GM04503 (cell line): ENCODE measurements at places on chromosomes 13 and 19.

DNA sequence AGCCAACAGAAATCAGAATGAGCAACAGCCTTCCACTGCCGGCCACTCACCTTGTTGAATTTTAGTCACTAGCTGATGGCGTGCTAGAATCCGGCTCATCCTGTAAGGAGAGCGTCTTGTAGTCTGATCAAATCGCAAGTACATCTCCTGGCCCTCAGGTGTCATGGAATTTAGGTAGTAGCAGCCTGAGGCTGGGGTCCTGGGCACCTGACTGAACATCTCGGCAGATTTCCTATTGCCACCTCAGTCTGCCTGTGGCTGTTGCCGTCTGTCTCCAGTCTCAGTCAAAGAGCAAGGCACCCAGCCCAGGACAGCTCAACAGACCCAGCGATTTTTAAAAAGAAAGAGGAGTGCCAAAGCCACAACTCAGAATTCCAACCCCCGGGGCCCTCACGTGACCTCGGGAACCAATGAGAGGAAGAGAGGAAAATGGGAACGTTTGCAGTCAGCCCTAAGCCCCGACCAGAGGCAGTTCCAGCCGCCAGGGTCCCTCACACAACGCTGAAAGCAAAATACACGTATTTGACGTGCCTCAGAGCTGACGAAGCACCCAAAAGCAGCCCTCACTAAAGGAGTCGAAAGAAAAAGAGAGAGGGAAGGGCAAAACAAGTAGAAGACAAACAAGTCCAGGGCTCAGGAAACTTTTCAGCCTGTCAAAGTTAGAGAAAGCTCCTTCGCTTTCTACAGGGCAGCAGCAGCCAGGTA, at the start of gene STARD13:
TSS of gene STARD13 (minus strand) at position 336 of the 705 bp plus-strand sequence. CDS start at position 219, 117 bp downstream.
- DNase-seq = peak; percentile 95

DNA sequence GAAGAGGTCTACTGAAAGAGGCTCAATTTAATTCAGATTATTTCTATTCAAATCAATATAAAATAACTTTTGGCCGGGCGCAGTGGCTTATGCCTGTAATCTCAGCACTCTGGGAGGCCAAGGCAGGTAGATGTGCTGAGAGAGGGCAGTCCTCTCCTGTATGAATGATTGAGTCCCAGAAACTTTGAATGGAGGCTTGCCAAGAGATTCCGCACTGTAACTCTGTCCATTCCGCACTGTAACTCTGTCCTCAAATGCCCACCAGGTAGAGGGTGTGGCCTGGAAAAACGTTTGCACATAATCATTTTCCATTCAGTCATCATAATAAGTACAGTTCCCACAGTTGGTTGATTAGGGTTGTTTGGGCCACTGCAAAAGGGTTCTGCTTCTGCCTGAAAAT, 274.7 kb upstream of the SOX21 start:
- no peak for DNase-seq

- no peak for DNase-seq
Observed at GRCh38 chr13:22735011-22735995, 445.5 kb upstream of the SGCG start.

DNA sequence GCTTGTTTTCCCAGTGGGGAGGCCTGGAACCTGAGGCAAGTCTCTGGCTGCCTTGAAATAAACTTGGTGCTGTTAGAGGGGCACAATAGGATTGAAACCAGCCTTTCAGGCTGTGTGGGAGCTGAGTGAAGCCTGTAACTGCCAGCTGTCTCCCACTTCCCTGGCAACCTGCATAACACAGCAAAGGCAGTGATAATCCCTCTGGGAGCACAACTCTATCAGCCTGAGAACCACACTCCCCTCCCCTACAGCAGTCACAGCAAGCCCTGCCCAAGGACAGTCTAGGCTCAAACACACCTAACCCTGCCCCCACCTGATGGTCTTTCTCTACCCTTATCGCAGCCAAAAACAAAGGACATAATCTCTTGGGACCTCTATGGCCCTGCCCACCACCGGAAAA, 683.8 kb upstream of the ATXN8OS start:
- DNase-seq = no peak

GRCh38 chr19:35557539-35558399, 5.7 kb downstream of the ATP4A start:
- DNase-seq = no peak

DNA sequence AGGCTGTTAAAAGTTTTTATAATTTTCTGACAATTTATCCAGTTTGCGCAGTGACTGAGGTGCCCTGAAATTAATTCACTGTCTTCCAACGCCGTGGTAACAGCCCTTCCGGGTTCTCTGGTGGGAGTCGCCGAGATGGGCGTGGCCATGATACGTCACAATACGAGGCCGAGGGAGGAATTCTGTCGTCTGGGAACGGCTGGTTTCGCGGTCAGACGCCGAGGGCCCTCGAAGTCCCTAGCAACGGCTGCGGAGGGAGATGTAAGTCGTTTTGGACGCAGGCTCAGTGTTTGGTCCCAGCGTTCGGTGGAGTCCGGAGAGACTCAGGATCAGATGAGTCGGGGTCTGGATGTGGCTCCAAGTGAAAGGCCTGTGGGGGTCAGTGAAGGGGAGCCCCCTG, 21.7 kb downstream of the ZNF613 start:
- no peak for DNase-seq

DNA sequence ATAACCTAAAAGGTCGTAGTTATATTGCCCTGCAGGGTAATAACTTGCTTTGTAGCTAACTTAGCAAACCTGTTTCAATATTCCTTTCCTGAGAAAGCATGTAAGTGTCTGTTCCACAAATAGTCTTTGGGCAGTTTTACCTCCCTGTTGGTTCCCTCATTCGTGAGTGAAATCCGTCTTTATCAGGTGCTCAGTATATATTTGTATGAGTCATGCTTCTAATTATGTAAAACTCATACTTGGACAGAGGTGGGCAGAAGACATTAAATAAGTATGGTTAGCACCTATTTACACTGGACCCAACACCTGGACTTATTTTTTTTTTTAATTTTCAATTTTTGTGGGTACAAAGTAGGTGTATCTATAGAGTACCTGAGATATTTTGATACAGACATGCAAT, 44.9 kb upstream of the MEDAG start:
- no peak for DNase-seq

- DNase-seq = no peak
Observed at GRCh38 chr13:29498426-29499040, 97.0 kb downstream of the SLC7A1 start.

GRCh38 chr13:72462166-72462565, 265.3 kb downstream of the MZT1 start:
- no peak for DNase-seq

GRCh38 chr13:73223372-73223781, 164.6 kb downstream of the KLF5 start:
- no peak for DNase-seq

DNA sequence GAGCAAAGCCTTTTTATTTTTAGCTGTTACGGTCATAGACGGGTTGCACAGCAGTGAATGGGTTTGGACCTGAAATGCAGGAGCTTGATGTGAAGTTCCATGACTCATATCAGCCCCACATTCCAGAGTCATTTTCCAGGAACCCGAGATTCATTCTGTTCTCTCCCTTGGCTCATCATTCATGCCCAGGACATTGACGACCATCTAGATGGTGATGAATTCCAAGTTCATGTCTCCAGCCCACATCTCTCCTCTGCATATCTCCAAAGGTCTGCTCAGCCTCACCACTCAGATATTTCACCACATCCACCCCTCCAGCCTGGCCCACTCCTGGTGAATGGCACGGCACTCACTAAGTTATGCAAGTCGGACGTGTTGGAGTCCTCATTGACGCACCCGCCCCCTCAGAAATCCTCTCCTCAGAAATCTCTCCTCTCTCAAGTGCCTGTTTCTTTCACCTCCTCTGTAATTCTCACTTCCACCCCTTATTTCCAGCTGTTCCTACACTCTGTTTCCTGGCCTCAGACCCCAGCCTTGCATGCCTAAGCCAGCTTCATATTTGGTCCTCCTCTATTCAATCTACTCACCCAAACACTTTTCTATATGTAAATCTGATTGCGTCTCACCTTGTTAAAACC, 83.1 kb downstream of the ALOX5AP start:
- peak; percentile 90 for DNase-seq

DNA sequence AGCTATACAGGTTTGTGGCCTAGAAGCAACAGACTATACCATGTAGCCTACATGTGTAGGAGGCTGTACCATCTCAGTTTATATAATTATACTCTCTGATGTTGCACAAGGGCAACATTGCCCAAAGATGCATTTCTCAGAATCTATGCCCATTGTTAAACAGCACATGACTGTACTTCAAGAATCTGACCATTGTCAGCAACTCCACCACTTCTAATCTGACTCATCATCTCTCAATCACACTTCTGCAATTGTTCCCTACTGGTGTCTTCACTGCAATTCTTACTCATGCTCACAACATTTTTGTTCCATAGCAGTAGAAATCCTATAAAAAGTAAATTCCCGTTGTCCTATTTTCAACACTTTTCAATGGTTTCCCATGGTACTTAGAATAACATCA, 63.9 kb upstream of the ATXN8OS start:
- DNase-seq = no peak

DNA sequence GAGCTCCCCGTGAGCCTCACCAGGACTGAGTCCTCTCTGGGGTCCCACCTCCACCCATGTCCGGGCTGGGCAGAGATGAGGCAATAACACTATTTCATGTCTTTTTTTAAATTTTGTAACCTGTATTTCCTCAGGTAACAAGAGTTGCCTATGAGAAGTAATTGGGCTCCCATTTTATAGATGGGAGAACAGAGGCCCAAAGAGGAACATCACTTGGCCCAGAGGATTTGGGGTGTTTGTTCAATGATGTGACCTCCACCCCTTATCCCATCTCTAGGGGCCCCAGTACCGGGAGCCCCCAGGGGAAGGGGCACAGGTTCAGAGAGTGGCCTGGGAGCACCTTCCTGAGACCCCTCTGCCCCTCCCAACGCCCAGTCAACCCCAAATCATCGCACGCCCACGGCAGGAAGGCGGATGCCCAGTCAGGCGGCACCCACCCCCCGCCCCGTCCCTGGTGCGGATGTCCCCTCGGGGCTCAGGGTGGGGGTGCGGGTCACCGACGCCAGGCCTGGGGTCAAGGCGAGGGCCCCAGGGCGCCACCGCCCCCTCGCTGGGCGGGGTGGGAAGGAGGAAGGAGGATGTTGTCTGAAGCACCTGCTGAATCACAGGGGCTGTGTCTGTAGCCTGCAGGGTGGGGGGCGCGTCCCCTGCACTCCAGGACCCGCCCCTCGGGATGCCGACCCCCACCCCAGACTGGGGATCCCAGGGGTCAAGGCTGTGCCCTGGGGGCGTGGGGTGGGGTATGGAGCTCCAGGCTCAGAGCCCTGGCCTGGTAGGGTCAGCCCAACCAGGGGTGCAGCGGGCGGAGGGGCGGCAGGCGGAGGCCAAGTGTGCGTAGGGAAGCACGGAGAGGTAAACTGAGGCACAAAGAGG, 9.0 kb upstream of the CIRBP start:
- no peak for DNase-seq

- no peak for DNase-seq
Observed at GRCh38 chr19:1045247-1045603, 5.3 kb downstream of the ABCA7 start.

GRCh38 chr19:6531163-6531955, 533 bp downstream of the TNFSF9 start:
- DNase-seq = no peak

DNA sequence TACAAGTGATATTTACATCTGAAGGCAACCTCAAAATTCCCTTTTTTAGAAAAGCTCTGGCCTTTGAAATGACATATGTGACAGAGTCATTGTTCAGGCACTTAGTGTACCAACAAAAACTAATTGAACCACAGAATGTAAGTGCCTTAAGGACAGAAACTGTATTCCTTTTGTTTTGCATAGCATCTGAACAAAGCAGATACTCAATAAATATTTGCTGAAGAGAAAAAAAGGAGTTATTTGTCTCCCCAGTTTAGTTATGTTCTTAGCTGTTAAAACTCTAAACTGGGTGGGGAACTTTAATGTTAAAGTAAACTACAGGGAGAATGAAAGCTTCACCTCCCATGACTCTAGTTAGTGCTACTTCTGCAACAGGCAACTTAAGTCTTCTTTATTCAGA, 56.8 kb upstream of the KLF5 start:
- DNase-seq = no peak

- DNase-seq = no peak
Observed at GRCh38 chr19:10826231-10826630, 9.8 kb downstream of the TMED1 start.
